GM18507 (cell line): ENCODE measurements at places on chromosomes 11 and 22.

- DNase-seq, result no peak
Measured at GRCh38 chr11:16807306-16807705, 68.9 kb downstream of the C11orf58 start.

DNA sequence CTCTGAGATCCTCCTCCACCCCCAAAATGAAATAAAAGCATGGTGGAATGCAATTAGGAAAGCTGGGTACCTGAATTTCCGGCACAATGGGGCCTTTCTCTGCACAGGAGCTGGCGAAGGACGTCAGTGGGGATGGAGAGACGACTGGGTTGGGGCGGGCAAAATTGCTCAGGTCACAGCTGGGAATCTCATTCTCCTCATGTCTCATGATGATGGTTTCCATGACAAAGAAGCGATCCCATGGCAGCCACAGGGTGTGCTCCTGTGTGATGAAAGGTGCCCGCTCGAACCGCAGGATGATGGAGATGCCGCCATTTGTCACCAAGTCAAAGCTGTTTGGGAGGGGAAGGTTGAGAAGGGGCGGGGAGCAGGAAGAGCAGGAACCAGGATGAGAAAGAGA lies 157.6 kb upstream of the NARS2 start:
- no peak for DNase-seq

DNA sequence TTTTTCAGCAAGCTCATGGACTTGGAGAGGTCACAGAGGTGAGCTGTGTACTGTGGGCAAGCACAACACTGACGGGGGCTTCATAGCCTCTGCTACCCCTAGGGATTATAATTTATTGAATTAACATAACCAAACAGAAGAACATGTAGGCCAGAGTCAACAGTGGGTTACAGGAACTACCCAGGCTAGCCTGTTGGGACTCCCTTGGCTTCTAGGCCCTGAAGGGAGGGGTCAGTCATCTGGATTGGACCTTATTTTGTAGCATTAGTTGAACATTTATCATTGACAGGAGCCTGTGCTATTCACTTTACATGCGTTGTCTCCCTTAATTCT lies 56.9 kb downstream of the KREMEN1 start:
- no peak for DNase-seq

DNA sequence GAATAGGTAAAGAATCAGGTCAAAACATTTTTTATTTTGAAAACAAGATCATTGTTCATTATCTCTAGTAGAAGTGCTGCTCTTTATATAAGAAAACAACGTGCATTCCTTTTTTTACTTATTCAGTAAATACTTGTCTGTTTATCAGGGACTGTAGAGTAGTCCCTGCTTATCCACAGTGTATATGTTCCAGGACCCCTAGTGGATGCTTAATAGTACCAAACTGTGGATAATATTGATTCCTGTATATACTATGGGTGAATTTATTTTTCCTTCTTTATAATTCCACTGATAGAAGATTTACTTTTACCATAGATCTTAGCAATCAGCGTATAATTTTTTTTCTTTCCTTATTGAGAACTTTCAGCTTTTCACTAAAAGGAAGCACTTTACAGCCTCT lies 32.6 kb downstream of the CEP295 start:
- no peak for DNase-seq

DNA sequence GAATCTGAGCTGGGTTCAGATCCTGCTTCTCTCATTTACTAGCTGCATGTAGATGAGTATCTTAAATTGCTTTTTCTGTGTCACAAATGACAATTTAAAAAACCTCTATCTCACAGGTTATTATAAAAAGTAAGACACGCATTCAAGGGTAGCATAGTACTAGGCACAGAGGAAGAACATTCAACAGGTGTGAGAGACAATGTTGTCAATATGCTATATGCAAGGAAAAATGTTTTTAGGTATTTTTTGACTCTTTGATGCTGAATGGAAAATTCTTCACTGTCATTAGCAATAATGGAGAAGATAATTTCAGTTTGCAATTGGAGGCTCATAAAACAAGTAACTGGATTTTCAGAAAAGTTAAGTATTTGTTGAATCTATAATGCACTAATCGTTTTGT lies 81.6 kb downstream of the PIWIL4 start:
- DNase-seq, result no peak

GRCh38 chr11:102669664-102670063 lies 35.9 kb downstream of the MMP27 start:
- DNase-seq, result no peak

DNA sequence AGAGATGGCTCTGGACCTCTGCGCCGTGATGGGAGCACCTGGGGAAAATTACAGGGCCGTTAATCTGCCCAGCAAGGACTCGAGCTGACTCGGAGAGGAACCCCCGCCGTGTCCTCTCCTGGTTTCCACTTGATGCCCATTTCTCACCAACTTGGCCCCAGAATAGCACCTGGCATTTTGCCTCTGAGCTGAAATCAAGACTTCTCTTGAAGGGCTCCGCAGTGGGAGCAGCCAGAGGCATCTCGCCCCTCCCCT lies 19.0 kb upstream of the CABP7 start:
- DNase-seq, result no peak

GRCh38 chr11:7332962-7333361 lies 81.3 kb downstream of the SYT9 start:
- no peak for DNase-seq

- DNase-seq, result no peak
Measured at GRCh38 chr11:134052988-134053945, 15.6 kb upstream of the JAM3 start.

DNA sequence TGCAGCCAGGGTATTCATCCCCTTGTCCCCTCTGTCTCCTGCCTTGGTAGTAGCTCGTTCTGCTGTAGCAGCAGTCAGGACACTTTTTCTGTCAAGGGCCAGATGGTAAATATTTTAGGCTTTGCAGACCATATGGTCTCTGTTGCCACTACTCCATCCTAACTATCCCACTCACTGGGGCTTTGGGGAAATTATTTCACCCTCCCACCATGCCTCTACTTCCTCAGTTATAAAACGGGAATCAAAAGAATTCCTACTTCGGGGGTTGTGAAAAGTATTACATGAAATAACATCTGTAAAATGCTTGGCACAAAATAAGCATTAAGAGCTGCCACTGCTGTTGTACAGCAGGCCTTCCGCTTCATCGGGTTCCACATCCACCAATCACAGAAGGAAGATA lies 89.9 kb upstream of the LDLRAD3 start:
- DNase-seq, result no peak

- no peak for DNase-seq
Measured at GRCh38 chr22:38760477-38761201, 4.8 kb upstream of the SUN2 start.

GRCh38 chr11:60947700-60948099 lies 4.3 kb downstream of the SLC15A3 start:
- DNase-seq, result no peak

DNA sequence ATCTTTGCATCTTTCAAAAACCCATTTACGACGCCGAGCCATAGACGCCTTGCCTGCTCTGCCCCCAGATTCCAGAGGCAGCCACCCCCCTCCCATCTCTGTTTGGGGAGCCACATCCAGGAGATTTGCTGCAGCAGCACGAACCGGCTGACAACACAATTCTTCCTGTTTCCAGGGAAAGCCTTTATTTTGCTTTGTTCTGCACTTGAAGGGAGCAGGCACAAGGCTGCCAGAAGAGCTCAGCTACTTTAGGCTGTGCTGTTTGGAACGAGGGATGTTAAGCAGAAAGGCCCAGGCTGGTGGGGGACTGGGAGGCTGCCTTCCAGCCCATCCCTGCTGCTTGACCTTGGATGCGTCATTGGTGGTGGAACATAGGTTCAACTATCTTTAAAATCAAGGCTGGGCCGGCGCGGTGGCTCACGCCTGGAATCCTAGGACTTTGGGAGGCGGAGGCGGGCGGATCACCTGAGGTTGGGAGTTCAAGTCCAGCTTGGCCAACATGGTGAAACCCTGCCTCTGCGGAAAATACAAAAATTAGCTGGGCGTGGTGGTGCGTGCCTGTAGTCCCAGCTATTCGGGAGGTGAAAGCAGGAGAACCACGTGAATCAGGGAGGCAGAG lies 243.9 kb downstream of the MIAT start:
- DNase-seq, result no peak

GRCh38 chr11:1276041-1276790 lies 33.2 kb downstream of the TOLLIP start:
- DNase-seq, result no peak

- DNase-seq, result no peak
Measured at GRCh38 chr11:66697988-66698387, 20.3 kb upstream of the RBM4B start.

DNA sequence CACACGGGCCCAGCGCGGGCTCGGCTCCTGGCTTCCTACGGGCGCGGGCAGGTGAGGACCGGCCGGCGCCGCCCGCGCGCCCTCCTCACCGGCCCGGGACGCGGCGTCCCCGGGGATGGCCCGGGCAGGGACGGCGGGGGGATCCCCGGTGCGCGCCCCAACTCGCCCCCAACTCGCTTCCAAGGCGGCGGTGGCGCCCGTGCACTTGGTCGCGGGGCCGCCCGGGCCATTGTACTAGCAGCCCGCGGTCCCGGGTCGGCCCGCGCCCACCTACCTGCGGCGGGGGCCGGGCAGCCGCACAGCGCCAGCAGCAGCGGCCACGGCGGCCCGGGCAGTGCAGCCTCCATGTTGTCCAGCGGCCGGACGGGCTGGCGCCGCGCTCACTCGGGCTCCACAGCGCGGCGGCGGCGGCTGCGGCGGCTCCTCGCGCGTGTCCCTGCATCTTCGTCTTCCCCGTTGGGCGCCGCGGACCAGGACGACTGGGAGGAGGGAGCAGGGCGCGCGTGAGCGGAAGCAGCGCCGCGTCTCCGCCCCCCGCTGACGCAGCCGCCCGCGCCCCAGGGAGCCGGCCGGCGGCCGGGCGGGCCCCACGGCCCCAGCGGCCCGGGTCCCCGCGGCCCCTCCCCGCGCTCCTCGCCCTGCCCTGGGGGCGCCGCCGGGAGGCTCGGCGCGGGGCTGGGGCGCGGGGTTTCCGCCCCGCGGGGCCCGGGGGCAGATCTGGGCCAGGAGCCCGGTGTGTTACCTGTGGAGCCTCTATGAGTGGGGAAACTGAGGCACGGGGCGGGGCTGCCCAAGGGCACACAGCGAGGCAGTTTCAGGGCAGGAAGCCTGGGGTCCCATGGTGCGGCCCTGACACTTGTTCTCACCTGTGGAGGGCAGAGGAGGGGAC lies 159.3 kb upstream of the GRK3 start:
- DNase-seq, result peak; percentile 79

DNA sequence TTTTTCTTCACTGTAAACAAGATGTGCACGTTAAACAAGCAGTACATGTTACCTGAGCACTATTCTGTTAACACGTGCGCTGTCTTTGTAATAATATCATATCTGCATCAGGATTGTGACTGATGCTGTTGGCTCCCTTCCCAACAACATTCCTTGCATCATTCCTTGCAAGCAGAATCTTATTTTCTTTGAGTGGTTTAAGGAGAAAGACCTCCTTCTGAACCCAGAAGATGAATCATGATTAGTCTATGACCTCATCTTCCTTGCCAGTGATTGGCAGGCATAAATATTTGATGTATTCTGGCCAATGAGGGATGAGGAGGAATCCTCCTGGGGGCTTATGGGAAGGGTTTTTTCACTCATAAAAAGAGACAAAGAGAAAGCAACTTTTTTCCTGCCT lies 46.2 kb downstream of the C11orf71 start:
- no peak for DNase-seq
